Right lung (tissue), 10 donors: ENCODE measurements at places on chromosomes 2 and 18. TPM values are rescaled to one million over a fixed set of nuclear protein-coding genes. Genes with fewer than 3 reads are reported as not detected.

DNA sequence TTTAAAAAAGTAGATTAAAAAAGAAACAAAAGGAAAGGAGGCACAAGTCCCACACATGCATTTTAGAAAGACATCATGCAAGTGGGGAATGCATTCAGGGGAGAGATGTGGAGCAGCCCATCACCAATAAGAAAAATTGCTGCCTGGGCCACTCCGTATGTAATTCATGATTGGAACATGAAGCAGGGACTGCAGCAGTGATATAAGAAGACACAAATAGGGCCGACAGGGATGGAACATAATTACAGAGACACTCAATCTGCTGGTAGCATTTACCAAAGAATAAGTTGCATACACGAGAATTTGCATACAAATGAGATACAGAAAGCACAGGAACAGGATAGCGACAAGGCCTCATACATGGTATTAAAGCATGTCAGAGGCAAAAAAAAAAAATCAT lies 6.5 kb upstream of the AFF3 start:
- no peak for DNase-seq

IL1F10 gene
- polyA plus RNA-seq: not detected

KCNG2 gene
- polyA plus RNA-seq: 0.16 TPM

NT5DC4 gene
- polyA plus RNA-seq: 0.06 TPM

- DNase-seq: peak; percentile 66
Measured at GRCh38 chr18:23134780-23135549, at the start of gene CABLES1. TSS of gene CABLES1 (plus strand) at chr18:23135485. CDS start at chr18:23135763, 278 bp downstream.

DNA sequence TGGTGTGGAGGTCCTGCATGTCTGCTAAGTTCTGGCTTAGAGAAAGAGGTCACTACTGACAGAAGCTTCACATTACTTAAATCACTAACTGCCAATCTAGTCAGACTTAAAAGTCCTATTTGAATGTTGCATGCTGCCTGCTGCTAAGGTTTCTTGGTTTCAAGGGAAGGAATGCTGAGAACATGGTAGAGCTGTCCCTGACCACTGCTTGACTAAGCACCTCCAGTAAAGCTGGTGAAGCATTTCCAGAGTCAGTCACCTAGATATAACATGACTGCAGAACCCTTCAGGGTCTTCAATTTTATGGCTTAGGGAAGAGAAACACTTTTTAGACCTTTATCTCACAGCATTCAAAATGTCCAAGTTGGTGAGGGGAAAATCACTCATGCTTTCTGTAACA lies 2178.3 kb upstream of the PIK3C3 start:
- DNase-seq: no peak

DNA sequence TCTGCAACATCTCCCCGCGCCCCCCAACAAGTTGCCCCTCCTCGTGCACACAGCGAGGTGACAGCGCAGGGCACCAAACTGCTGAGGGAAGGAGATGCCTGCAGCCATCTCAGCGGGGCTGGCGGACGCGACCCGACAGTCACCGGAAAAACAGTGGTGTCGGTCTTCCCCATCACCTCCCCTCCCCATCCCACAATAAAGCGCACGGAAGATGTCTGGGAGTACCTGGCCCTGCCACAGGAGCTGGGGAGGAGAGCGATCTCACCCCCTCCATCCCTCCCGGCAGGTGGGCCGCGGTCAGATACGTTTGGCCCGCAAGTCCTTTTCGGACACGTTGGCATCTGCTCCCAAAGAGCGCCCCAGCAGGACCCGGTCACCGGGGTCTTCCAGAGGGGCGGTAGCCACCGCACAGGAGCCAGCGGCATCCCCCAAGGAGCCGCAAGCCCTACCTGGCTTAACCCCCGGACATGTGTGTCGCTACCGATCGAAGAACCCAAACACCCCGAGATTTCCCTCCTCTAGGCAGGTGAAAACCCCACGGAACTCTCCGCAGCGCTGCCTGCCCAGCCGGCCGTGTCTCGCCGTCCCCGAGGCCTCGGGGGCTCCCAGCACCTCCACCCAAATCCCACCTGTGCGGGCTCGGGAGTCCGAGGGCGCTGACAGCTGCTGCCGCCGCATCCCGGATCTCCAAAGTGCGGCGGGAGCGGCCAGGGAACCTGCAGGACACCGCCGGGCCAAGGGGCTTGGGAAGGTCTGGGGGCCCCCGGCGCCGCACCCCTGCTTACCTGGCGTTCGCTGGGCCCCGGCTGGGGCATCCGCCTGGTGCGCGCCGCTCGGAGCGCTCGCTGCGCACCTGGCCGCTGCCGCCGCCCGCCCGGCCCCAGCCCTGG lies 657 bp downstream of the ATP8B1 start:
- no peak for DNase-seq

GRCh38 chr18:54075689-54076088 lies 148.8 kb downstream of the MBD2 start:
- DNase-seq: no peak

GRCh38 chr2:43946685-43947084 lies 49.1 kb downstream of the LRPPRC start:
- no peak for DNase-seq

RAX gene
- not detected for polyA plus RNA-seq

REG3G gene
- not detected for polyA plus RNA-seq

- DNase-seq: no peak
Measured at GRCh38 chr18:71115261-71115660, 826.4 kb downstream of the SOCS6 start.

GREB1L gene
- 0.58 TPM for polyA plus RNA-seq

- DNase-seq: no peak
Measured at GRCh38 chr18:3458378-3458777, 8.4 kb downstream of the TGIF1 start.

ALPG gene
- polyA plus RNA-seq: 0.05 TPM

DNA sequence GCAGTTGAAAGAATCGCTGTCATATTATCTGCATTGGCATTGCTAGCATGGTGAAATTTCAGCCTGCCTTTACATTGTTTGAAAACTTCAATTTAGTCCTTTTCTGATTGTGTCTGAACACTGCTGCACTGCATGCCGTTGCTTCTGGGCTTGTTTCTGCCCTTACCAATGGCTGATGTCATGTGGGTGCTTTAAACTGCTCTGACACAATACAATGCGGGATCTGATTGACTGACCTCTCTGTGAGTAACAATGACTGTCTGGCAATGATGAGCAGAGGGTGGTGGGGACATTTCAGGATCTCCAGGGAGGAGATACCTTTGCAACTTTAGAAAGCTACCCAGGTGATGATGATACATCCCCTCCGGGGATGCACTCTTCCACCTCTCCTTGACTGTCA lies 119.5 kb upstream of the ZBTB14 start:
- no peak for DNase-seq

GRCh38 chr2:63614448-63614968 lies 25.7 kb downstream of the MDH1 start:
- DNase-seq: no peak

DNA sequence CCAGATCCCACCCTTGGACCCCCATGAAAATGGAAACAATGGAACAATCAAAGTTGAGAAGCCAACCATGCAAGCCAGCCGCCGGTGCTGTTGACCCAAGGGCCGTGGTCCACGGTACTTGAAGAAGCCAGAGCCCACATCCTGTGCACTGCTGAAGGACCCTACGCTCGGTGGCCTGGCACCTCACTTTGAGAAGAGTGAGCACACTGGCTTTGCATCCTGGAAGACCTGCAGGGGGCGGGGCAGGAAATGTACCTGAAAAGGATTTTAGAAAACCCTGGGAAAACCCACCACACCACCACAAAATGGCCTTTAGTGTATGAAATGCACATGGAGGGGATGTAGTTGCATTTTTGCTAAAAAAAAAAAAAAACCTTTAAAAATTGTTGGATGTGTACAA lies 26.5 kb upstream of the TXNDC2 start:
- DNase-seq: no peak

GRCh38 chr2:229783108-229783721 lies 68.9 kb upstream of the DNER start:
- no peak for DNase-seq

DNA sequence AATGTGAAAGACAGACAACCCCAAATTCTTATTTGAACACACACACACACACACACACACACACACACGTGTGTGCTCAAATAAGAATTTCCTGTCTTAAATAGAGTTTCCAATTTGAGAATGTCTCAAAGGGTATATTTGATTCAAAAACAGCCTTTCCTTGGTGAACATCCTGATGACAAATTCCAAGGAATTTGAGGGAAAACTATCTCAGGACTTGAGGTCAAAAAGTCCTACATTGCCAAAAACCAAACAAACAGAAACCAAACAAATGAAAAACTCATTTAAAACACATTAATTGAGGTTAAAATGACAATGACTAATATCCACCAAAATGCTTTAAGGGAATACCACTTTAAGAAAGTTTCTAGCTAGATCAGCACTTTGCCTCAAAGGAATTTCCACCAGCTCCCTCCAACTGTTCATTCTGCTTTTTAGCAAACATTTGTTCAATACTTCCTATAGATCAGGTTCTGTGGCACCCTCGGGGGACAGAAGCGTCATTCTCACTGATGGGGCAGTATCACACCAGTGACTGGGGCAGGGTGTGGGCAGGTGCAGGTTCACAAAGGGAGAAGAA lies 232.1 kb upstream of the TRIB2 start:
- DNase-seq: no peak

- DNase-seq: no peak
Measured at GRCh38 chr2:187117483-187117882, 268.5 kb upstream of the ZSWIM2 start.

EVA1A gene
- polyA plus RNA-seq: 25.2 TPM

CXCR4 gene
- 53.4 TPM for polyA plus RNA-seq

FHOD3 gene
- 2.3 TPM for polyA plus RNA-seq

LBX2 gene
- polyA plus RNA-seq: 0.49 TPM

- DNase-seq: peak; percentile 20
Measured at GRCh38 chr2:150567771-150568301, 80.4 kb upstream of the RND3 start.

ZNF892 gene
- polyA plus RNA-seq: 4.2 TPM

DNA sequence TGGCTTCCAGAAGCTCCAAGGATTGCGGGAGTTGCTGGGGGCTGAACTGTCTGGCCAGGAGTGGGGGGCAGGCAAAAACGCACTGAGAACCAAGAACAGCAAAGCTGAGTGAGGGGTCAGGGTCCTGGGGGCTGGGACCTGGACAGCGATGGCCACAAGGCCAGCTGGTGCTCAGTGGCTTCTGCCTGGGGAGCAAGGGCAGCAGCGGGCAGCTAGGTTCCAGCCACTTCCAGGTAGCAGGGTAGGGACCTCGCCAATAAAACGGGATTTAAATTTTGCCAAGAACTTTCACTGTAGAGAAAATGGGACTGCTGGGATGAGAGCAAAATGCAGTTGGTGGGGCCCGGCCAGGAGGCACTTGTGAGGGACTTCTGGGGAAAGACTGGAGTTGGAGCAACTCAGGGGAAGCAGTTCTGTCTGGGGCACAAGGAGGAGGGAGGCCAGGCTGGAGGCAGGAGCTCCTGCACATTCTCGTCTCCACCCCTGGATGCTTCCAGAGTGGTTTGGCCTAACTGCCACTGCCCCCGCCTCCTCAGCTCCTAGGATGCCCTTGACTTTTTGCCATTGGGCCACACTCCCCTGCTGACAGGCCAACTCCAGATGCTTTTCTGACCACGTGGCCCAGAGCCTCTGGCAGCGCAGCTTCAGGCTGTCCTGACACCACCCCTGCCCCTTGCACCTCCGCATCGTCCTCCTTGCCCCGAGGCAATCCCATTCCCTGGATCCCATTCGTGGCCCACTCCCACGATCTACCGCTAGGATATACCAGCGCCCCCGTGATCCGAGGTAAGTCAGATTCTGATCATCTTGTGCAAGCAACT lies 5.5 kb upstream of the CCDC74A start:
- DNase-seq: no peak

DNA sequence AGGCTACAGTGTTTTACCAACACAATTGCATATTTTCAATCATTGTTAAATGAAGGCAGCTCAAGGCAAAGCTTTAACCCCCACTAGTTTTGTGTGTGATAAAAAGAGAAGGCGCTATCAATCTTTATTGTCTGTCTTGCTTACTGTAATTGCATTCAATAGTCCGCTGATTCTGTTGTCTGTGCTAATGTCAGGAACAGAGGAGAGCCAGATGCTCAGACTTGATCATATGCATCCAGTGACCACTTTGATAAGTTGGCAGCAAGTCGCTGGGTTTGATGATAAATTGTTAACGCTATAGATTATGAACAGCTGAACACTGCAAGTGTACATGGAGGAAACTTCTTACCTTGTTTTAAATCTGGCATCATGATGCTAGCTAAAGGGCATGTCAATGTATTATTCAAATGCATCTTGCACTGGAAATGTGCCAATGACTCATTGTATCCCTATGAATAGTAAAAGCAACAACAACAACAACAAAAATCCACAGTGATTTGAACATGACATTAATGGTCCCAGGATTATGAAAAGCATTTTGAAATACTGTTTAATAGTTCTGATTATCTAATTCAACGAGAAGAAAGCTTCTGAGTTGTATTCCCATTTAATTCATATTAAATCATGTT lies 423.5 kb upstream of the FANCL start:
- no peak for DNase-seq

GRCh38 chr2:134408791-134409190 lies 154.9 kb downstream of the MGAT5 start:
- DNase-seq: no peak

- no peak for DNase-seq
Measured at GRCh38 chr2:99857867-99858444, 284.4 kb downstream of the AFF3 start.

DNA sequence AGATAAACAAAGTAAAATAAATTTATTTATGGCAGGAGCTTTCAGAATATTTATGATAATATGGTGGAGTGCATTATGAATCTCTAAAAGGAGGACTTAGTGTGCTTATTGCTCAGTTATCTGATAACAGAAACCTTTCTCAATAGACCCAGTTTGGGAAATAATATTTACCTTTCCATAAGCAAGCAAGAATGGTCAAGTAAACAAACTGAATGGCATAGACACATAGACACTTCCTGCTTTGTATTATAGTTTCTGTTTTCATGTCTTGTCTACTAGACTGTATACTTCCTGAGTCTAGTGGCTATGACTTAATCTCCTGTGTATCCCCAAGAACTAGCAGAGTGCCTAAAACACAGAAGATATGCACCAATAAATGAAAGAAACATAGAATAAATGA lies 87.8 kb downstream of the UPP2 start:
- DNase-seq: no peak

ALPP gene
- not detected for polyA plus RNA-seq

DNA sequence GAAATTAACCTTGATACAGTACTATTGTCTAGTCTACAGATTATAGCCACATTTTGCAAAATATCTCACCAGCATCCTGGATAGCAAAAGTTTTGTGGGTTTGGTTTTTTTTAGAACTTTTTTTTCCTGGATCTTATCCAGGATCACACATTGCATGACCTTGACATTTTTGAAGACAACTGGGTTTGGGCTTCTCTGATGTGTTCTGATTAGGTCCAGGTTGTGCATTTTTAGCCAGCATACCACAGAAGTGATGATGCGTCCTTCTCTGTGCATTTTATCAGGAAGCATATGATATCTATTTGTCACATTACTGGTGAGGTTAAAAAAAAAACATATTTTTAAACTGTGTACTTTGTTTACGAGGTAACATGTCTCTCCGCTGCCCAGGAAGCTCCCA lies 221.0 kb upstream of the OSR1 start:
- DNase-seq: no peak

HOXD11 gene
- polyA plus RNA-seq: 0.28 TPM

UGT1A9 gene
- not detected for polyA plus RNA-seq

POTEI gene
- polyA plus RNA-seq: 0.34 TPM

GRCh38 chr18:79771446-79772107 lies 26.2 kb upstream of the KCNG2 start:
- no peak for DNase-seq

COL3A1 gene
- 1,386 TPM for polyA plus RNA-seq

- no peak for DNase-seq
Measured at GRCh38 chr2:96524482-96525210, 11.9 kb upstream of the ARID5A start.

GRCh38 chr2:42095923-42096408 lies 48.1 kb downstream of the PKDCC start:
- no peak for DNase-seq

- peak; percentile 36 for DNase-seq
Measured at GRCh38 chr2:56132138-56132537, 51.7 kb upstream of the CCDC85A start.

VWC2L gene
- 0.06 TPM for polyA plus RNA-seq
